ENCODE measurements at places on chromosomes 6 and 20. TPM values are rescaled to one million over a fixed set of nuclear protein-coding genes. Genes with fewer than 3 reads are reported as not detected.

The CLDN20 gene
- total RNA-seq = not detected

The GSTA2 gene
- total RNA-seq = not detected

The WFDC5 gene
- total RNA-seq = not detected

The SLPI gene
- not detected for total RNA-seq

GRCh38 chr6:143579703-143580102 is 68.2 kb upstream of the FUCA2 start:
- DNase-seq = no peak

GRCh38 chr6:62150048-62150663 is 135.9 kb downstream of the KHDRBS2 start:
- no peak for DNase-seq

DNA sequence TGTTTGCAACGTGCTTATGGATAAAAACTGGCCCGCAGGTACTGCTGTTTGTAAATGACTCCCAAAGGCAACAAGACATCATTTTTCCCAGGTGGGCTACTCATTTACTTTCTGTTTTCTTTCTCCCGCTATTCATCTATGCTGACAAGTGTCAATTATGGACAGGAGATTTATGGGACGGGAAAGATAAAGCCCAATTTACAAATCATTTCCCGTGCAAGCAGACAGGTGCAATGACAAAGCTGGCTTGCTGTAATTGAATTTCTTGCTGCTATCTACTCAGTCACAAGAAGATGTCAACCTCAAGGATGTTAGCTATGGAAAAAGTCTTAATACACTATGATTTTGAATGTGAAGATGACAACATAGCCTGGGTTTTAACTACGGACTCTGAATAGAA is 125.5 kb downstream of the EPHA7 start:
- no peak for DNase-seq

- no peak for DNase-seq
These were observed 145.9 kb downstream of the SYNDIG1 start for GRCh38 chr20:24615353-24615752.

- no peak for DNase-seq
These were observed 107.3 kb downstream of the IRF4 start for GRCh38 chr6:498795-499231.

GRCh38 chr6:10144772-10145171 is 270.1 kb downstream of the TFAP2A start:
- DNase-seq = no peak

GRCh38 chr6:43996618-43997344 is 130.5 kb downstream of the MRPL14 start:
- DNase-seq = no peak

- DNase-seq = peak; percentile 69
These were observed 182.5 kb downstream of the GMPR start for GRCh38 chr6:16420715-16421461.

DNA sequence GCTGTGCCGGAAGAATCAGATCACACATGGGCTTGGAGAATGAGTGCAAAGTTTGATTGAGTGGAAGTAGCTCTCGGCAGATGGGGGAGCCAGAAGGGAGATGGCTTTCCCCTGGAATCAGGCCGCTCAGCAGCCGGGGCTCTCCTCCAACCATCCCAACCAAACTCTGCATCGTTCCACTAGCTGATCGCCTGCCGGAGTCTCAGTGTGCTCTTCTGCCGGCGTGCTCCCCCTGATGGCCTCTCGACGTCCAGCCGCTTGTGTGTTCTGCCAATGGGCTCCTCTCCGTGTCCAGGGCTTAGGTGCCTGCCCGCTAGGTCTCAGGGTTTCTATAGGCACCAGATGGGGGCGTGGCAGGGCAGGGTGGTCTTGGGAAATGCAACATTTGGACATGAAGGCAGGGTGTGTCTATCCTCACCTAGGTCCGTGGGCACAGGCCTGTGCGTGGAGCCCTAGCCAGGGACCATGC is 4.9 kb upstream of the BIRC7 start:
- no peak for DNase-seq

DNA sequence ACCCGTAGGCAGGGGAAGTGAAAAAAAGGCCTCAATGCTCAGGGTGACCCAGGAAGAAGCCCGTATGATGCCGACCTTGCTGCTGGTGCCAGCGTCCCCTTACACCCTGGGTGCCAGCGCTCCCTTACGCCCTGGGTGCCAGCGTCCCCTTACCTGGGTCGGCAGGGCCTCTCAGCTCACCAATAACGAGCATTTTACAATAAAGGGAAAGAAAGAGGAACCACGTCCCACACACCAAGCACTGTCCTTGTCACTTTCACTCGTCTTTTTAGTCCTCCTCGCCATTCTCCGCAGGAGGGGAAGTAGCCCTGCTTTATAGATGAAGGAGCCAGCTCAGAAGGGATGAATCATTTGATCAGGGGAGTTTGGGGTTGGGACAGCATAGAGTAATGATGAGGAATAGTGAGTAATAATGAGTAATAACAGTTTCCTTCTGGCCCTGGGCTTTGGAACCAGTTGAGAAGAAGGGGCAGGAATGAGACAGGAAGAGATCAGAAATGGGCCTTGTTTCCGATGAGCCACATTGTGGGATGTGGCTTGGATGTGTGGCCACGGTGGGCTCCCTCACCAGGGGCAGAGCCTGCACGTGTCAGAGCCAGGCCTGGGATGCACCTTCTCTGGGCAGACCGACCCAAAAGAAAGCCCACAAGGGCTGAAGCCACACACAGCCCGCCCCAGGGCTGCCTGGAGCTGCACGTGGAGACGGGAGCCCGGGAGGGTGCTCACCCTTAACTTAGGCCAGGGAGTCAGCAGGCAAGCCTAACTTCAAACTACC is 75.7 kb downstream of the SYNJ2 start:
- DNase-seq = no peak

Data from CD8-positive, alpha-beta memory T cell (primary cell).